ENCODE measurements at places on chromosomes 7 and 10. TPM values are rescaled to one million over a fixed set of nuclear protein-coding genes. Genes with fewer than 3 reads are reported as not detected.
A peak's percentile ranks its signal among the peaks of the same experiment; 100 is the strongest.

Gene ZNF239
- 4.3 TPM for total RNA-seq

Gene LLCFC1
- total RNA-seq = not detected

Gene AKR1D1
- total RNA-seq = not detected

GRCh38 chr7:117262546-117262945 lies 60.3 kb downstream of the WNT2 start:
- peak; percentile 62 for DNase-seq

- DNase-seq = no peak
These were observed 820.0 kb downstream of the XPNPEP1 start for GRCh38 chr10:109103278-109103677.

DNA sequence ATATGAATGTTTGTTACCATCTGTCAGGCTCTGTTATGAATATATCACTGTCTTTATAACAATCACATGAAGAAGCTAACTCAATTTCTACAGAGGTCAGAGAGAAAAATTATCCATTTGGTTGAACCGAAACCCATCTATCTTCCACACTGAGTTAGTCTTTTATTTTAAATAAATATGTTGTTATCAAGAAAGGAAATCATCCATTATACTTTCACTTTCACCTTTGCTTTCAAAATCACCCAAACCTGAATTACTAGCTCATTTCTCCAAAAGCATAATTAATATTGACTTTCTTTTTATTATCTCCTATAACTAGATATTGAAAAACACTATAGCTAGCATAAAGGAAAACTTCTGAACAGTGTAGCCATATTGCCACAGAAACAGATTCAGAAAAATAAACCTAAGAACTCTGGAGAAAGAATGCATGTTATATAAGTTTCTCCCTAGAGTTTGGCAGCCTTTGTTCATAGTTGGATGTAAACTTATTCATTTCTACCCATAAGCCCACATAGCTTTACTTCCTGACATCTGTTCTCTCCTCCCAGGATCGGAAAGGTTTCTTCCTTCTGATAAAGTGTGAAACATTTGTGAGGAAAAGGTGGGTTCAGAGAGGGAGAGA lies 66.0 kb downstream of the NPSR1 start:
- no peak for DNase-seq

Gene SBDS
- total RNA-seq = 92.0 TPM

- no peak for DNase-seq
These were observed 68.8 kb downstream of the ADCYAP1R1 start for GRCh38 chr7:31120800-31121513.

GRCh38 chr10:77873536-77874380 lies 52.8 kb downstream of the DLG5 start:
- DNase-seq = peak; percentile 91

DNA sequence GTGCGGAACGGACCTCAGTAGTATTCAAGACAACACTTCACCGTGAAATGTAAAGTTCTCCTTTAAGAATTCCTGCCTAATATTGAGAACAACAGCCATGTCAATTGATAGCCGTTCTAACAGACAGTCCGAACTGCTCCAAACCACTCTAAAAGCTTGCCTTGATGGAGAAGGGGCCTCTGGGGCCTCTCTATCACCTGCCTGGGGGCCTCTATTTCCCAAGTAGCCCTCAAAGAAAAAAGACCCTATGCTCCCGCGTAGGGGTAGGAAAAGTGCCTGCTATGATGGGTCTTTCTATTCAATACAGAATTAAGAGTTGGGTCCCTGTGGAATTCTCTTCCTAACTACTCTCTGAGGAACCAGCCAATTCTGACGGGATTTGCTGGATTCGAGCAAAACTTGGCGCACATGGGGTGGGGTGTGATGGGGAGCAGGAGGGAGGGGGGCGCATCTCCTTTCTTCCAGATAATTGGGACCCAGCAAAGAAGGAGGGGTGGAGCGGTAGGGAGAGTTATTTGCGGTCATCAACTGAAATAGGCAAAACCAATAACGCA lies 8.3 kb upstream of the DLX6 start:
- no peak for DNase-seq

DNA sequence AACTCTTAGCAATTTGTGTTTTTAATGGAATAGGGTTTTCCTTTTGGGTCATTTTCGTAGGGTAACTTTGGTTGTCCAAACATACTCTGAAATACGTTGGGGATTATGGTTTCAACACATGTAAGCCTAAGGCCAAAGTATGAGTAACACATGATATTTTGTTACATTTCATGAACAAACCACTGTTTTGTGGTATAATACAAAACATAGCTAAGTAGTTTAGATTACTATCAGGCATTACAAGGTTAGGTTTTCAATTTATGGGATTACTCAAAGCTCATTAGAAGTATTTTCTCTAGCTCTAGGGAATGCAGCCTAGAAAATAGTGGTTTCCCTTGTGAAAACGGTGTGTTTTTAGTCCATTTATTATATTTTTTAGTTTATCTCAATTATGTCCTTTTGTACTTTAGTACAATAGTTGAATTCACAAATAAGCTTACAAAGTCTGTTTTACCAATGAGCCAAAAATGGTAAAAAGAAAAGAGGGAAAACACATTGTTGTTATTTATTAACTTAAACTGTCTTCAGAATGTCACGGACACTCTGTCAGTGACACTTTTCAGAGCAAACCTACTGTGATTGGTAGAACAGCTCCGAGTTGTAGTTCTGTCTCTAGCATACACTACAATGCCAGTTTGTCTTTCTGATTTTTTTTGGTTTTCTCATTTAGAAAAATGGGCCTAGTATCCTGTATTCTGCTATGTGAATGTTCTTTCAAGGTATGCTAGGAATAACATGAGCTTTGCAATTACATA lies 473.7 kb downstream of the SUGCT start:
- DNase-seq = peak; percentile 63

- DNase-seq = no peak
These were observed 120.1 kb upstream of the PLXNA4 start for GRCh38 chr7:132696332-132696731.

- DNase-seq = peak; percentile 16
These were observed 27.9 kb upstream of the GATA3 start for GRCh38 chr10:8026349-8027259.

Gene SLC26A3
- total RNA-seq = not detected

GRCh38 chr10:93072713-93073538 lies 767 bp upstream of the CYP26A1 start:
- no peak for DNase-seq

Gene KLF14
- not detected for total RNA-seq

DNA sequence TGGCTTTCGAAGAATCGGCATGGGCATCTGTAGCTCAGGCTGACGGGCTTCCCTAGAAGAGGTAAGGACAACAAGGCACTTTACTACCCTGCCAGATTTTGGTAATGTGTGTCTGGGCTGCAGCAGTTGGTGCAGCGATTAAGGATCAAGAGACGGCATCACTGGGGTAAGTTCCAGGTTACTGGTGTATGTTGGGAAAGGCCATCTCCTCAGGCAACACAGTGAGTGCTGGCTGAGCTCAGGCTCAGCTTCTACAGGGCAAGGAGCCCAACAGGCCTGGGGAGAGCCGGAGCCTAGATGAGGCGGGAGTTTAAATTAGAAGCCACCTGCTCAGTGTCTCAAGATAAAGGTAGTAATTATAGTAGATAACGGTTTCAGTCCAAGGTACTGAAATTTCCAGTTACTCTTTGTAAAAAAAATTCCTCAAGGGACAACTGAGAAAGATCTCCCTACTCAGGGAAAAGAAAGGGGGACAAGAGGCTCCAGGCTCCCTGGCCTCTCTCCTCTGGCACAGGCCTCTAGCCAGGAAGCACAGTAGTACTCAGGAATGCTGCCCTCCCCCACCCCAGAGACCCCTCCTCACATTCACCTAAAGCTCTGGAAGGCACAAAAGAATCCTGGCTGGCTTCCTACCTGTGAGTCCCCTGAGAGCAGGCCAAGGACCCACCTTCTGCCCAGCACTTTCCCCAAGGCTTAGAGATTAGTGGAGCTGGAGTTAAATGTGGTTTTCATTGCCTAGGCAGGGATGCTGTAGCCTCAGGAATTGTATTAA lies 3.9 kb downstream of the CXCL12 start:
- no peak for DNase-seq

DNA sequence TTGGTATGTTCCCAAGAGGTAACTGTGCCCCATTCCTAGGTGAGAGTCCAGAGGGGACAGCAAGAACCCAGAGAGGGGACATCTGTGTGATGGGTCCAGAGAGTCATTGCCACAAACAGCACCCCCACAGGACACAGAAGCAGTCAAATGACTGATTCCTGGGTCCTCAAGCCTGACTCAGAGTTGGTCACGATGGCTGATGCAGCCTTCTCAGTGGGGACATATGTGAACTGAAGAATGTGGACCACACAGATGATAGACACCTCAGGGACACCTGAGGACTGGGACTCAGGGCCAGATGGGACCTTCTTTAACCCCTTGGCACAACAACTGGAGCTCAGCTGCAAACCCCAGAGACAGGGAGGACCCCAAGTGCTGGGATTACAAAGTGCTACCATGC lies 96.5 kb downstream of the STRA8 start:
- DNase-seq = no peak

GRCh38 chr7:11513460-11513859 lies 318.5 kb downstream of the THSD7A start:
- DNase-seq = no peak

DNA sequence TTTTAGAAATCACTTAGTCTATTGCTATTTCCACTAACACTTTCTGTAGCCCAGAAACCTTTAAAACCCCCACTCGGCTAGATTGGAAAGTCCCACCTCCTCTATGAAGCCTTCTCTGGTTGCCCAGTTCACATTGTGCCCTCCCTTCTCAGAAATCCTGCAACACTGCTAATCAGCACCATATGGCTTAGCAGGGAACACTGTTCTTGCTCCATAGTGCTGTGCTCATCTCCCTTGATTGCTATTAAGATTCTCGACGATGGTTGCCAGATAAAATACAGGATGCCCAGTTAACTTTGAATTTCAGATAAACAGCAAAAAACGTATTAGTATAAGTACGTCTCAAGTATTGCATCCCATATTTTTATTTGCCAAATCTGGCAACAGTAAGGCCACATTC lies 40.1 kb upstream of the XPNPEP1 start:
- DNase-seq = no peak

Gene ATRNL1
- not detected for total RNA-seq

DNA sequence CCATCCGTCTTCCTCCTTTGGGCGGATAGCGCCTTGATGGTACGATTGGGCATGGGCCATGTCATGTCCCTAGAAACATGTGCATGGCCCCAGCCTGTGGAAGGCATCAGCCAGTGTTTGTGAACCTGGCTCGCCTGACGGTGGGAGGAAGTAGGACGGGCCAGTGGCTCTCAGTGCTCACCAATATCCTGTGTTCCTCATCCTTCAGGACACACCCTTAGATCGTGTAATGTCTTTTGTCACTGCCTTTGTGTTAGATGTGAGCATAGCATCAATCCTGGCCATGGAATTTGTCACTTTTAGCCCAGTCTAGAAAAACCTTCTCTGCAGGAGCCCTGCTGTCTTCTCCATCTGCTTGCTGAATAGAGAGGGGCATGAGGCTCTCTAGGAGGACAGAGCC lies 77.6 kb downstream of the PFKFB3 start:
- DNase-seq = no peak

DNA sequence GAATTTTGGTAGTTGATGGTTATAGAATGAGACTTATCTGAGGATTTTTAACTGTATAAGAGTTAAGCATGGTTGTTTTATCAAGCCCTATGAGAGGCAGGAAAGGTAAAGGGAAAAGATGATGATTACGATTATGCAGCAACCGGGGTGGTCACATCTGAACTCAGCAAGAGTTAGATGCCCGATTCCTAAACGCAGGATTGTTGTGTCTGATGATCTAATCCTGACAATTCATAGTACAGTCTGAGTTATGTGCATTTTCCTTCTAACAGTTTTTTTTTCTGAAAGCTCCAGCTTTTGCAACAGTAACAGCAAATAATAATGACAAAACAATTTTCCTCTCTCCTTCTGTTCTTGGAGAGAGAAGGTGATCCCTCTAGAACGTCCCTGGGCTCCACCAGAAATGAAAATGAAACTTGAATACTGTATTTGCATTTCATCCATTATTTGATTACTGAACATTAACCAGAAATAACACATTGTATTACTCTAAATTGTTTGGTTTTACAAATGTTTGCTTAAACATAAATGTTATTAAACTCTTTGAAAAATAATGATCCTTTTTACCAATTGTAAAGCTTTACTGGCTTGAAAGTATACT lies 176.5 kb upstream of the CCDC6 start:
- no peak for DNase-seq

DNA sequence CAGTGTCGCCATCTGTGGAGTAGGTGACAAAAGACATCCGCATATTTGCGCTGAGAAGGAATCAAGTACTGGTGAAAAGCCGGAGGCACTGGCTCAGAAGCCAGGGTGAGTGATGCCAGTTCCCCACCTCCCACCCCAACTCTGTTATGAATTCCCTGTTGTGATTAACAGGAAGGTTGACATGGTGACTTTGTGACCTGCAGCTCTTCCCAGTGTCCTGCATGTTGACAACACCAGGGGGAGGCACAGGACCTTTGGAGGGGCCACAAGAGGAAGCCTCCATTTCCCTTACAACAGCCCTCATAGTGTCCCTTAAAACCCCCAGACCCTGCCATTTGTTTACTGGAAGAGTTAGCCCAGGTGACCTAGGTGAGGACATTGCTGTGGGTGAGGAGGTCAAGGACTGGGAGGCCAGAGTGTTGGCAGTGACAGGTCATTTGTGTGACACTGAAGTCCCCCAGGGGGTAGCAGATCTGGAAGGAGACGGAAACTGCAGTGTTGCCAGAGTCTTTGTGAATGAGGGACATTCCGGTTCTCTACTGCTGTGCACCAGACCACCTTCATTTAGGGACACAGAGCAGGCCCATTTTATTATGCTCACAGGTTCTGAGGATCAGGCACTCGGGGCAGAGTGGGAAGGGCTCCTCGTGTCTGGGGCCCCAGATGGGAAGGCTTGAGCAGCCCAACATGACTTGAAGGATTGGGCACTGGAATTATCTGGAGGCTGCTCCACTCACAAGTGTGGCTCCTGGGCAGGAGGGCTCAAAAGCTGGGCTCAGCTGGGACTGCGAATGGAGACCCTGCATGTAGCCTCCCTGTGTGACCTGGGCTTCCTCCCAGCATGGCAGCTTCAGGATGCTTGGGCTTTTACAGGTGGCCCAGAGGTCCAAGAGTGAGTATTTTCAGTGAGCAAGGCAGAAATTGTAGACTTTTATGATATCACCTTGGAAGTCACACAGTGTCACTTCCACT lies 13.0 kb upstream of the ANTXRL start:
- no peak for DNase-seq

DNA sequence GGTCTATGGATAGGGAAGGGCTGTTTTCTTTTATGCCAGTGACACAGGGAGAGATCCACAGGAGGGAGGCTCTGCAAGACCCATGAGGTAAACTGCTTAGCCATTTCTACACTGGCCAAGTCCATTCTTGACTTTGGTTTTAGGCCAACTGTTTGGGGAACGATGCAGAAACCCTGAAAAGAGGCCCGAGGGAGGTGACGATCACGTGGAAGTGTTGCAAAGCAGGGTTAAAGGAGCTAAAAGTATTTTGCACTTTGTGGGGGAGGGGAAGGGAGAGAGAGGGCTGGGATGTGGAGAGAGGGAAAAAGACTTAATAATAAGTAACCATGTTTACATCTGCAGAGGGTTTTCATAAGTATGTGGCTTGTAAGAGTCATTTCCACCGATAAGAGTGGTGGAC lies 239.7 kb downstream of the EMX2 start:
- DNase-seq = no peak

Gene CYP3A7
- not detected for total RNA-seq

GRCh38 chr10:32143302-32143847 lies 87.2 kb upstream of the KIF5B start:
- DNase-seq = peak; percentile 98

All from mammary epithelial cell (primary cell).